ENCODE measurements at places on chromosomes 6 and 20.

DNA sequence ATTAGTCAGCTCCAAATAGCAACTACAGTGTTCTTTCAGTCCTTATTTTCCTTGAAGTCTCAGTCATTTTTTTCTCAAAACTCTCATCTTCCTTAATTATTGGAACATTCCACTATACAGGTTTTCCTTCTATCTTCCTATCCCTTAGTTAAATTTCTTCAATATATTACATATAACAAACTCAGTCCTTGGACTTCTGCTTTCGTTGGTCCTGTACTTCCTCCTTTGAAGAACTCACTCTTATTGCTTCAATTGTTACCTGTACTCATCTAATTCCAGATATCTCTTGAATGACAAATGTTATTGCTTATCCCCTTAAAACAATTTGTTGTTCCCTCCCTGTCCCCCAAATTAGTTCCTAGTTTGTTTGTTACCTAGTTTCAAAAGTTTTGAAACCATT, 67.7 kb upstream of the NOTCH4 start:
- DNase-seq = no peak

DNA sequence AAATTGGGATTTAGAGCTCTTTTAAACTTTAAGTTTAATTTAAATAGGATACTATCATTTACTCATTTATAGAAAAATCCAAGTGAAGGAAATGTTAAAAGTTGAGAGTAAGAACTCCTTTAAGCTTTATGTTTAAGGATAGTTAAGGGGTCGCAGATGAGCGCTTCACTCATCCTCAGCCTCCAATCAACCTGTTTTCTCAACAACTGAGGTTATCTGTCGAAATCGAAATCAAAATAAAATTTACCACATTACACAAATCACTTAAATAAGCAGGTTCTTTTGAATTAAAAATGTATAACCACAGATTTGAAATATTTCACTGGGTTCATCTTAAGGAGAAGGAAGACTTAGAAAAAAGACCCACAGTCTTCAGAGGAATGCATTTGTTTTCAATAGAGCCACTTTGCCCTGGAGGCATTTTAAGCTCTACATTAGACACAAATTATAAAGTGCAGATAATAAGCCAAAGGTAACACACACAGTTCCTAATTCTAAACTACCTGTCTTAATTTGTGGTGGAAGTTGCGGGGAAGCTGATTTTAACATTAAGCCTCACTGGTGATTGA, 5.5 kb downstream of the PAX1 start:
- no peak for DNase-seq

DNA sequence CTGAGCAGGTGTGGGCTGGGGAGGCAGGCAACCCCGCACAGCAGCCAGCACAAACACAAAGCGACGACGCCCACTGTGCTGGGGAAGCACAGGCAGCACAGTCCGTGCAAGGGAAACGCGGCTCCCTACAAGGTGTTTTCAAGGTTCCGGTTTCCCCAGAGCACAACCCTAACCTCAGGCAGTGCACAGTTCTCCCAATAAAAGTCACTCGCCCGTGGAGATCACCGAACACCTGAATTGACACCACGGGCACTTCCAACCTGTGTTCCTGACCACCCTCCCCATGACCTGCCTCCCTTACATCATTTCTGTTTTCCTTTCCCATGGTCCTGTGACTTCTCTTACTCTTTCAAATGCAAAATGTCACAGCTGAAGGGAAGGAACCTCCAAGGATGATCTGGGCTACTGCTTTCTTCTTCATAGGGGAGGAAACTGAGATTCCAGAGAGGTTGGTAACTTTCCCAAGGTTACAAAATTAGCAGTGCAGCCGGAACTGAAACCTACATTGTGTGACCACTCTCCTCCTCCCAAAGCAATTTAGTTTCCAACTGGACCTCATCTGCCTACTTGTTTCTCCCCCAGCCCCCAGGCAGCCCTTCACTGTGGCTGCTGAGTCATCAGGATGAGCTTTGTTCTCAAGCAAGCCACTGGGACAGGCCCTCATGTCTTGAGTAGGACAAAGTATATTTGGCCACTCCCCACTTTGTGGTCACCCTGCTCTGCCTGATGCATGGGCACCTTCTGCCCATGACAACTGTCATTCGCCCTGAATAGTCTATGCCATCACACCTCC, 125.3 kb downstream of the ATXN1 start:
- DNase-seq = no peak

DNA sequence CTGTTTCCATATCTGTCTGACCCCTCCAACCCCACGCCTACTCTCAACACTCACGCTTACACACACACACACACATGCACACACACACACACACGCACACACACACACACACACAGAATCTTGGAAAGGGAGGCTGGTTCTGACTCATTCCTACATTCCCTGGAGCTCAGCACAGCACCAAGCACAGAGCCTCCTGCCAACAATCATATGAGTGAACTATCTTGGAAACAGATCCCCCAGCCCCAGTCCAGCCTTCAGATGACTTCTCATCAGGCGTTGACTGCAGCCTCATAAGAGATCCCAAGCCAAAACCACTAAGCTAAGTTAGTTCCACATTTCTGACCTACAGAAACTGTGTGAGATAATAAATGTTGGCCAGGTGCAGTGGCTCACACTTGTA, 14.1 kb upstream of the HCK start:
- DNase-seq = no peak

DNA sequence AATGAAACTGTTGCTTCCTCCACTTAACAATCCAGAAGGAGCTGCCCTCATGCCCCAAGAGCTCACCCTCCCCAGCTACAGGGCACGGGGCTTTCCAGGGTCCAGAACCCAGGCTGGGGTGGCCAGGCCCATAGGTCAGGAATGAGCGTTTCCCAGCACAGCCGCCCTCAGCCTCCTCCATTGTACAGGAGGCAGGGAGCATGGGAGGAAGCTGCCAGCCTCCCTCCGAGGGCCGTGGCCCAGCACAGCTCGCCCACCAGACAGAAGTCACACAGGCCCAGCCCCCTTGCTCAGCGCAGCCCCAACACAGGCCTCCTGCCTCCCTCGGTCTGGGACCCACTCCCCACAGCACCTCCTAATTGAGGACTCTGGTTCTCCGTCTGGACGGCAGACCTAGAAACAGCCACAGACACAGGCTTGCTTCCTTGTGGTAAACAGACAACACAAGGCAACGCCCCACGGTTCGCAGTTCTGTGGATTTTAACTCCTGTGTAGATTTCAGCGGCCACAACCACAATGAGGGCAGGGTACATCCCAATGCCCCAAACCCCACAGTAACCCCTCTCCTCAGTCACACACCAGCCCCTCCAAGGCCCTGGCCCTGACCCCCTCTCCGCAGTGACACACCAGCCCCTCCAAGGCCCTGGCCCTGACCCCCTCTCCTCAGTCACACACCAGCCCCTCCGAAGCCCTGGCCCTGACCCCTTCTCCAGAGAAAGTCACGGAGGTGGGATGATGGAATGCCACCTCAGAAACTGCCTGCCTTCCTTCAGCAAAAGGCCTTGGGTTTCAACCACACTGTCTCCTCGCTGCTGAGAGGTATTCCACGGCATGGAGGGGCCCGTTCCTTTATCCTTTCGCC, 173.5 kb downstream of the DLL1 start:
- no peak for DNase-seq

DNA sequence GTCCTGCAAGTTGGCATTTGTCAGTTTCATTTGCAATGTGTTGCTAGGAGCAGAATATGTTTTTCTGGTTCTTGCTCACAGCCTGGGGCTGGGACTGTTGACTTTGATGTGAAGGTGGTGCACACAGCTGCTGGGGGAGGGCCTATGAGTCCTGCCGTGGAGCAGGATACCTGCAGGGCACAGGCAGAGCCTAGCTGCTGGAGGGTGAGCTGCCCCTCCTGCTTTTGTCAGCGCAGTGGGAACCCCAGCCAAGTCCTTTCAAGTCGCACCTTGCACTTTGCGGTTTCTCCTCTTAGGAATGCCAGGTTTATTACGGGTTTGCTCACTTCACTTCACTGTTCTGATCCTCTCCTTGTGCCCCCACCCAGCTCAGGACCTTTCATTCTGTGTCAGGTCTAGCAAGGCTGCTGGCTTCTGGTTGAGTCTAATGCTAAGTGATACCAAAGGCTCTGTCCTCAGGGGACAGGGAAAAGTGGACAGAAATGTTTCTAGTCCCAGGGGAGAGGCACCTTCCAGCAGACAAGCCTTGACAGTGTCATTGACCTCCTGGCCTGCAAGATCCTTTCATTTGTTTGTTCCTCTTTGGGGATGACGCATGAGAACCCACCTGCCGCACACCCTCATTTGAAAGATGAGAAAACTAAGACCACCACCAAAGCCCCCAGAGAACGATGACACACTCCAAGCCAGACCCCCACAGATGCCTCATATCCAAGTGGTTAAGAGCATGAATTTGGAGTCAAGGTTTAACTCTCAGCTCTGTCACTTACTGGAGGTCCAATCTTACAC, 2.7 kb upstream of the SPO11 start:
- DNase-seq = peak; percentile 63

GRCh38 chr6:87431263-87431662, 23.5 kb downstream of the CFAP206 start:
- DNase-seq = no peak

DNA sequence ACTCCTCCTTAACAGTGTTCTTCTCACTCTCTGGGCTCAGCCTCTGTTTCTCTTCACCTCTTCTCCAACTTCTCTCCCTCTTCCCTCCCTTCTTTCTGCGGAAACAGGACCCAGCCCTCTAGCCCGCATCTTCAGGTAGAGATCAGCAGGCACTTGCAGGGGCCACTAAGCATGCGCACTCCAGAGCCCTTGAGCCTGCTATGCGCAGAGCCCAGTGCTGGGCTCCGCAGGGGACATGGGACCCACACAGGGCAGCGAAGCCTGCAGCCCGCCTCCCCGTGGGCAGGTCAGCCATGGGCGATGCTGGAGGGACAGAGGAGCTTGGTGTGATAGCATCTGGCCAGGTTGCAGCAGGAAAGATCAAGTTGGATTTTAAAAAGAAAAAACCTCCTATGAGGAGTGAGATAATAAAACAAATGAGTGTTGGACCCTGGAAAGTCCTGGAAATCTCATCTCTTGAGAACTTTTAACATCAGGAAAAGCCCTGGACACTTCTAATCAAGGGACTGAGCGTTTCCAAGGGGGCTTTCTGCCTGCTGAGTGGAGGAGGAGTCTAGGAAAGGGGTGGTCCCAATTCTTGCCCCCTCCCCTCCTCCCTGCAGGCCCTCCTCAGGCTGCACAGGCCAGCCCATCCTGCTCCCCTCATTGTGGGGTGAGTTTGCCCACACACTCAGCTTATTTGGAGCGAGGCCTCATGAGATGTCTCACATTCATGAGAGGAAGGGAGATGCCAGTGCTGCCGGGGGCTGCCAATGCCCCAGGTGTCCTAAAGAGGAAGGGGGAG, 71.9 kb downstream of the MDGA1 start:
- peak; percentile 36 for DNase-seq

DNA sequence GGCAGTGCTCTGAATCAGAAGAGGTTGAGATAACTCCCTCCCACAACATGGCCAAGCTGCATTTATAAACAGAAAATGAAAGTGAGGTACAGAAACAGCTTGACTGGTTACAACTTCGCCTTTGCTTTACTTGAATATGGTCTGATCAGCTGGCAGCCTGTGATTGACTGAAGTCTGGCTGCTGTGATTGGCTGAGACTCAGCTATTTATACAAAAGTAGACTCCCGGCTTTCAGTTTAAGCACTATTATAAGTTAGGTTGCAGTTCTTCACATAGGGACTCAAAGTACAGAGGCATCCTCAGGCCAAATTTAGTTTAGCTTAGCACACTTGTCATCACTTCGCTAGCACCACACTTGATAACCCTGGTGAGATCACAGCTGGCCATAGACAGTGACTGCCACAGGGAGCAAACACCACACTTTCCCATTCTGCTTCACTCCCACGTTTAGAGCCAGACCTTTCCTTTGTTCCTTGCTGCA, 362.6 kb downstream of the EPM2A start:
- no peak for DNase-seq

DNA sequence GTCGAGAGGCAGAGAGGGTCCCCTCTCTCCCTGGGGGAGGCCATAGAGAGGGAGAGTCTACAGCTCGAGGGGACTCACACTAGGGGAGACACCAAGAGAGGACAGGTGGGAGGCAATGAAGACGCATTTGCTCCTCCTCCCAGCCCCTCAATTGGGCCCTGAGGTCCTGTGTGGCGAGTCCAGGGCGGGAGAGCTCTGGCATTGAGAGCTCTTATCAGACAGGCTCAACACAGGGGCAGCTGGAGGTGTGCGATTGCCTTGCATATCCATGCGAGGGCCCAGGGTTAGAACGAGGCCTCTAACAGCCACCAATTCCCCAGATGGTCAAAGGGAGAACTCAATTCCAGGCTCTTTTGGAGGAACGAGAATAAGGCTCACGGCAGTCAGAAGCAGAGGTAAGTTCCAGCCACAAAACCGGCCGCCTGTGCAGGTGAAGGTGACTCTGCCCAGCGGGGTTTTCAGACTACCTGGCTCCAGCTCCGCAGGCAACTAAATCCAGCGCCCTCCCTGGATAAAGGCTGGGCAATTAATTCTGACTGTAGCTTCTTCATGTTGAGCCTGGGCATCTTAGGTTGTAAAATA, 94.0 kb upstream of the MPC1 start:
- DNase-seq = peak; percentile 60

- no peak for DNase-seq
Measured at GRCh38 chr6:158768436-158768835, 50.7 kb downstream of the EZR start.

DNA sequence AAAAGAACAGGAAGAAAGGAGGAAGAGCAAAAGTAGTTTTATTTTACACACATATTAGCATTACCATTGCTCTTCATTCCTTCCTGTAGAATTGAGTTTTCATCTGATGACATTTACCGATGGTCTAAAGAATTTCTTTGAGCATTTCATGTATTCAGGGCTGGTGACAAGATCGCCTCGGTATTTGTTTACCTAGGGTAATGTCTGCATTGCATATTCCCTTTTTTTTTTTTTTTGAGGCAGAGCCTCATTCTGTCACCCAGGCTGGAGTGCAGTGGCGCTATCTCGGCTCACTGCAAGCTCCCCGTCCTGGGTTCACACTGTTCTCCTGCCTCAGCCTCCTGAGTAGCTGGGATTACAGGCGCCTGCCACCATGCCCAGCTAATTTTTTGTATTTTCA, 19.3 kb downstream of the RAB22A start:
- no peak for DNase-seq

GRCh38 chr6:36187446-36187845, 9.1 kb upstream of the BRPF3 start:
- no peak for DNase-seq

- DNase-seq = no peak
Measured at GRCh38 chr20:37071481-37071911, 24.3 kb downstream of the RBL1 start.

DNA sequence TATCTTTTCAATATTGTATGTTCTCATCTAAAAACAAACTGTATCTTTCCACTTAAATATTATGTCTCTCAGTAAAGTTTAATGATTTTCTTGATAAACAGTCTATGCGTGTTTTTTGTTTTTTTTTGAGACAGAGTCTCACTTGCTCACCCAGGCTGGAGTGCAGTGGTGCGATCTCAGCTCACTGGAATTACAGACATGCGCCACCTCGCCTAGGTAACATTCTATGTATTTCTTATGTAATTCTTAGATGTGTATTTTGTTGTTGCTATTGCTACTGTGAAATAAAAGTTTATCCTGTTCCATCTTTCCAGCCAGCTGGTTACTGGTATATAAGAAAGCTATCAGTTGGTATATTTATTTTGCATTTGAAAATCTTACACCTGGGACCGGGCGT, 29.4 kb downstream of the ABHD12 start:
- no peak for DNase-seq
